ENCODE measurements at places on chromosomes 5 and 9.

DNA sequence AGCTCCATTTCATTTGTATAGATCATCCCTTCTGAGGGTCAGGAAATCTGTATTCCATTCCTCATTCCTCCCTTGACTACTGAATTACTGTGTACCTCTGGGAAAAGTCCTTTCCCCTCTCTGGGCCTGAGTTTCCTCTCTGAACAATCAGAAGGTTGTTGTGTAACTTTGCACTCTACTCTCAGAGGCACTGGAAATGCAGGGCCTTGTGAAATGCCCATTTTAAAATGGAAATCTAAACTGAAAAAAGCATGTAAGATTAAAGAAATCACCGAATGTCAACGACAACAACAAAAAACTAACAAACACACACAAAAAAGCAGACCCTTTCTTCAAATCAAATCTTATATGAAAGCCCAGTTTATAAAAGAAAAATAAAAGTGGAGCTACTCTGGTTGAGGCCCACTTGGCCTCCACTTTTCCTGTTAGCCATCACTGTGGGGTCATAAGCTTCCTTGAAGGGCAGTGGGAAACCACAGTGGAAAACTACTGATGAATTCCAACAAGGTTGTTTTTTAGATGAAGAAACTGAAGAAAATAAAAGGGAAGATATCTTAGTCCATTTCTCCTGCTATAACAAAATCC is 21.6 kb upstream of the GRPEL2 start:
- no peak for DNase-seq

DNA sequence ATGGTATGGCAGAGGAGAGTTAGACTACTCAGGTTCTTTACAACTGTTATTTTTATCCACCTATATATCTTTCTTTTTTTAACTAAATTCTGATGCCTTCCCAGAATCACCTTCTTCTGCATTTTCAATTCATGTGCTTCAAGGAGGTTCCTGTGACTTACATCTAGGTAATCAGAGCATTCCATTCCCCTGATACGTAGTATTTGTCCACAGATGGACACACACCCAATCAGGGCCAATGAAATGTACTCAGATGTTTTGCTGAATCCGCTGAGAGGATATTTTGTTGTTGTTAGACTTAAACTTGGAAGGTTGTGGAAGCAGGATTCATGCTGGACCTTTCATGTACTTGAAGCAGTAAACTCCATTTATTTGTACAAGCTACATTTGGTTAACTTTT is 159.4 kb upstream of the FER start:
- DNase-seq, result no peak

DNA sequence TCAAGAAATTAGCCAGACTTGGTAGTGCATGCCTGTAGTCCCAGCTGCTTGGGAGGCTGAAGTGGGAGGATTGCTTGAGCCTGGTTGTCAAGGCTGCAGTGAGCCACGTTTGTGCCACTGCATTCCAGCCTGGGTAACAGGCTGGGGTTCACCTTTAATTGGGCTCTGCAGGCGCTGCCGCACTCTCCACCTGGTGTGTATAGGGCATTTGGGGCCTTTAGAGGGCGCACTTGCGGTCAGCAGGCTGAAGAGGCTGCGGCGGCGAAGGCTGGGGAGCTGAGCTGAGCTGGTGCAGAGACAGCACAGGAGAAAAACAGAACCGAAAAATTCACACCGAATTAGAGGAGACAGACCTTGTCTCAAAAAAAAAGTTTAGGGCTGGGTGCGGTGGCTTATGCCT is 31.2 kb downstream of the CDK7 start:
- DNase-seq, result no peak

GRCh38 chr9:87148331-87149104 is 201.2 kb upstream of the GAS1 start:
- DNase-seq, result no peak

GRCh38 chr5:116428413-116428812 is 146.2 kb downstream of the SEMA6A start:
- DNase-seq, result no peak

DNA sequence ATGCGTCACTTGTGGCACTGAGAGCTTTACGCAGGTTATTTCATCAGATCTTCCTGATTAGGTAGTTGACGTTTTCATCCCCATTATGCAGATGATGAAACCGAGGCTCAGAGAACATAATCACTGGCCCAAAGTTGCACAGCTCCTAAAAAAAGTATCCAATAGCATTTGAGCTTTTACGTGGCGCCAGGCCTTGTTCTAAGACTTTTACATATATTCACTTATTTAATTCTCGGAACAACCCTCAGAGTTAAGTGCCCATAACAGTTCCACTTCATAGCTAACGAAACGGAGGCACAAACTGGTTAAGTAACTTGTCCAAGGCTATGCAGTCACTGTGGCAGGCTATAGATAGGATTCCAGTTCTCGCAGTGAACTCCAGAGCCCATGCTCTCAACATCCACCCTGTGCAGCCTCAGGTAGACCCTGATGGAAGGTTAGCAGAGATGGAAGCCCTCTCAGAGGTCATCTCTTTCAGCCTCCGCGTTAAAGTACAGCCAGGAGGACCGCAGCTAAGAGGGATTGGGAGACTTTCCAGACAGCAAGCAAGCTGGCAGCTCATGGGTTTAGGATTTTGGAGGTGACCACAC is 39.3 kb downstream of the AMBP start:
- no peak for DNase-seq

Data from stimulated activated CD4-positive, alpha-beta T cell treated with anti-CD3 and anti-CD28 coated beads, Interleukin-15, amount 100 ng/mL, for 1 hour (primary cell).